Left cardiac atrium (tissue), 4 donors: ENCODE measurements at places on chromosomes 1 and 21.

GRCh38 chr21:43369124-43369523 is 57.8 kb downstream of the SIK1 start:
- no peak for DNase-seq

DNA sequence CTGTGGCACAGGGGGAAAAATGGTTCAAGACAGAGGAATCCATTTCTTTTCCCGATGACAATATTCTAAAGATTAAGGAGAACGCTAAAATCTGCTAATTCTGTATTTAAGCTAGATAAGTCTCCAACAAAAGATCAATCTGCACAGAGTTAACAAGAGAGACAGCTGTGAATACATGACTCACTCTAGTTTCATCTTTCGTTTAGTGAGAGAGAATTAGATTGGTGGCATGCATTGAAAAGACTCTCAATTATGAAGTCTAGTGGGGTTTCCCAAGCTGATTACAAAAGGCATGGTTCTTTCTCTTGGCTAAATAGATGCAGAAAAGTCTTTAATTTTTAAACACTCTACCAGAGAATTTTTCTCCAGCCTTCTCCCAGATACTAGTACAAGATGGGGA is 34.4 kb downstream of the CAPN9 start:
- no peak for DNase-seq

- no peak for DNase-seq
These were observed 275.1 kb upstream of the GJB5 start for GRCh38 chr1:34479731-34480130.

DNA sequence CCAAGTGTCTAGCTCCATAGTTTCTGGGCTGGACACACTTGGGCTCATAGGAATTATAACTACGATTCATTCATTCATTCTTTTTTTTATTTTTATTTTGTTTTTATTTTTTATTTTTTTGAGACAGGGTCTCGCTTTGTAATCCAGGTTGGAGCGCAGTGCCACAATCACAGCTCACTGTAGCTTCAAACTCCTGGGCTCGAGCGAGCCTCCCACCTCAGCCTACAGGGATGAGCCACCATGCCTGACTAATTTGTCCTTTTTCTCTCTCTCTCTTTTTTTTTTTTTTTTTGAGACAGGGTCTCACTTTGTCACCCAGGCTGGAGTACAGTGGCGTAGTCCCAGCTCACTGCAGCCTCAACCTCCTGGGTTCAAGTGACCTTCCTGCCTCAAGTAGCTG is 42.3 kb downstream of the KCNAB2 start:
- no peak for DNase-seq

DNA sequence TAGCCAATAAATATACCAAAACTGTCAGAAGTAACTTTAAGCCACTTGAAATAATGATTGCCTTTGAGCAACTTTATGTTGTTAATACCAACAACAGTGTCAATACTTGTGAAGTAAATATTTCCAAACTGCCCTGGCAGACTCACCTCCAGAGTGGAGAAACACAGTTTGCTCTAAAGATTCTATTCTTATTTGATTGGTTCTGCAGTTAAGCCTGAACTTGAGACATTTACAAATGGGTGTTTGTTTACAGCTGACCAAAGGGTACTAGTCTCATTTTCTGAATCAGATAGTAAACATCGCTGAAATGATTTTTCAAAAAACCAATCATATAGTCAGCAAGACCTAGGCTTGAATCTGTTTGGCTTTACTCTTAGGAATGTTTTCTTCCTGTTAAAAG is 1.3 kb upstream of the MYOC start:
- no peak for DNase-seq

DNA sequence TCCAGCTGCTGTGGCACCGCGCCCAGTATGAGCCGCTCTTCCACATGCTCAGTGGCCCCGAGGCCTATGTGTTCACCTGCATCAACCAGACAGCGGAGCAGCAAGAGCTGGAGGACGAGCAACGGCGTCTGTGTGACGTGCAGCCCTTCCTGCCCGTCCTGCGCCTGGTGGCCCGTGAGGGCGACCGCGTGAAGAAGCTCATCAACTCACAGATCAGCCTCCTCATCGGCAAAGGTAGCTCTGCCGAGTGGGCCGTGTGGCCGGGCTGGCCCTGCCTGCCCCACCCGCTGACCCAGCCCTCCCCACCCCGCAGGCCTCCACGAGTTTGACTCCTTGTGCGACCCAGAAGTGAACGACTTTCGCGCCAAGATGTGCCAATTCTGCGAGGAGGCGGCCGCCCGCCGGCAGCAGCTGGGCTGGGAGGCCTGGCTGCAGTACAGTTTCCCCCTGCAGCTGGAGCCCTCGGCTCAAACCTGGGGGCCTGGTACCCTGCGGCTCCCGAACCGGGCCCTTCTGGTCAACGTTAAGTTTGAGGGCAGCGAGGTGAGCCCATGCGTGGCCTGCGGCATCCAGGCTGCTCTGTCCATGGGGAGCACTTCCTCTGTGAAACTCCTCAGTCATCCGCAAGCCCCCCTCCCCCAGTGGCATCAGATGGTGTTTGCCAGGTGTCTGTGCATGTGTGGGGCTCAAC is 64.2 kb downstream of the PIK3CD start:
- no peak for DNase-seq

DNA sequence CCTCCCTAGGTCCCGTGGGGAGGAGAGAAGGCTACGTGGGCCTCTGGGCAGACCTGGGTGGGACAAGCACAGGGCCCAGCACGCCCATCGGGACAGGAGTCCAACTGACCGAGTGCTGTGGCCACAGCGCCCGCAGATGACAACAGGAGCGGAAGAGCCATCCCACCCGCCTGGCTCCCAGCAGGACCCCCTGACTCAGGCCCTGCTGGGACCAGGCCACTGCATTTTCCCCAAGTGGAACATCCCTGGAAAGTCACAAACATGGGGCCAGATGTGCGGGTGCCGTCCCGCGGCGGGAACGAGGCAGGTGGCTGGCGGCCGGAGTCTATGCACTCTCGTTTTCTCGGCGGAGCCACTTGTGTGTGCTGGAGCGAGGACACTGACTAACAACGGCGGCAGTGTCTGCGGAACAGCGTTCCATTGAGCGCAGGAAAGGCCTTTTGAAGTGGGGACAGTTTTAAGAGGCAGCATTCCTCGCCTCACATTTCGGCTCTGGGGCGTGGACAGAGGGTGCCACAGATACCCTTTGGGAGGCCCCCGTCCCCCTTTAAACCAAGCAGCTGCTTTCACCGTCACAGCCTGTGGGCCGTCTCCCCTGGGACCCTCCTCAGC is 93.7 kb upstream of the ARHGEF16 start:
- no peak for DNase-seq

- no peak for DNase-seq
These were observed 58.0 kb downstream of the FAAP20 start for GRCh38 chr1:2136386-2137235.

GRCh38 chr1:17629460-17629859 is 90.0 kb downstream of the ARHGEF10L start:
- no peak for DNase-seq

GRCh38 chr1:204714861-204715511 is 29.4 kb upstream of the LRRN2 start:
- no peak for DNase-seq

GRCh38 chr1:223557130-223557475 is 108.4 kb downstream of the CAPN8 start:
- DNase-seq: no peak

DNA sequence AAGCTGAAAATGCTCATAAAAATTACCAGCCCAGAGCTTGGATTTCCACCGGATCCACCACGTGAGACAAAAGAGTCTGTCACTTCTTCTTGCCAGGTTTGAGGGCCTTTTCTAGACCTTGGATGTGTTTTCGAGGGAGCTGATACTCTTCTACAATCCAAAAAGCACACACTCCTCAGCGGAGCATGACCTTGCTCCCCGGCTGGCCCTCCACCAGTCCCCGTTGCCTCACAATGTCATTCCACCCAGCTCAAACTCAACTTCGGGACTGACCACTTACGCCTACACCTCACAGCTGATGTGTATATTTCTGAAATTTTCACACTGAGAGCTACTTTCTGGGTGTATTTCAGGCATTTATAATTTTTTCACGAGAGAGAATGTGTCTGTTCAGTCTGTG is 20.6 kb downstream of the EIF2D start:
- DNase-seq: no peak

DNA sequence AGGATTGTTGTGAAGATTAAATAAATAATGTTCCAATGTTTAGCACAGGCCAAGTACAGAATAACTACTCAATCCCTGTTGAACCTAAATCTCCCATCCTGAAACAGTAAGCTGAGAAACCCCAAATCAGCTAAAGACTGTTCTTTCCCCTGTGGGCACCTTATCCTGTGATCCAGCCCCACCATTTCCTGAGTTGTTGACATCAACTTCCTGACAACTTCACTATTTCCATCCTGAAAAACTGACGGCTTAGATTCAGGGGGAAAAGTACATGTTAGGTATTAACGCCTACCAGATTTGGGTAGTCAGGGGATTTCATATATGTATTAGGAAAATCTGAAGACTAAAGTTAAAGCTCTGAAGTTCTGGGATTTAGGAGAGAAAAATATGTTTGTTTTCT is 51.7 kb upstream of the PALMD start:
- no peak for DNase-seq

- DNase-seq: no peak
These were observed 36.6 kb downstream of the RIMKLA start for GRCh38 chr1:42417166-42417565.

- DNase-seq: no peak
These were observed 8.2 kb upstream of the SLC9A1 start for GRCh38 chr1:27163093-27163492.
